SW480 (cell line): ENCODE measurements at places on chromosomes 7 and 10.

DNA sequence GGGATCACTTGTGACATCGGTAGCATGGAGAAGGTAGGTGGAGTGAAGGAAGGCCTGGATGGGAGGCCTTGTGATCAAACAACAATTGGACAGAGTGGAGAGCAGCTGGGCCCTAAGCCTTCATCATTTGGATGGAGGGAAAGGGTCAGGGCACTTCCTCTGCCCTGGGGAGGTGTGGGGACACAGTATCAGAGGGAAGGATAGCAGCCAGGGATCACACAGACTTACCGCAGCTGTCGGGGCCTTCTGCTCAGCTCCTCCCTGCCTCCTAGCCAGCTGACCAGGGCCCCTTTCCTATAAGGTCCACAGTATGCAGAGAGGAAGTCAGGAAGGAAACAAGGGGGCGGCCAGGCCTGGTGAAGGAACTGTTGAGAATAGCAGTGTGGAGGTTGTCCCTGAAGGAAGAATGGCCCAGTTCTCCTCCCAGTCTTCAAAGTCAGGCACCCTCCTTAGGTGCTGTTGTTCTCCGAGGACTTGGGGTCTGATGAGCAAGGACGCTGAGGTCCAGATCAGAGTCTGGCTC lies 62.1 kb downstream of the ABCC2 start:
- no peak for DNase-seq

DNA sequence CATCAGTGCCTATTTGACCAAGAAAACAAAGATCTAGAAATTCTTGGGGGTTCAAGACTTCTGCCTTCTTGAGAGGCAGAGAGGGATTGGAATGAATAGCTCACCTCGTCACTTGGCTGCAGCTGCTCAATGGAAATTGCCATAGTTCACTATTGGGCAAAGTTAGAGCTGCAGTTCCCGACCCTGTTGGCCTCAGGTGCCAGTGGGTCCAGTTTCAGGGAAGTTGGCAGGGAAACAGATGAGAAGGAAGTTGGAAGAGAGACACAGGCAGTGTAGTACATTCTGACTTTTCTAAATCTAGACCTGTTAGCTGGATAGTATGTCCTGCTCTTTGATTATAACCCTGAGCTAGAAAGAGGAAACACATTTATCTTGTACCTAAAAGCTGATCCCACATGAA lies 19.1 kb downstream of the A1CF start:
- DNase-seq = no peak

GRCh38 chr10:26198119-26198518 lies 18.5 kb upstream of the GAD2 start:
- DNase-seq = no peak

GRCh38 chr10:110284262-110284661 lies 20.5 kb downstream of the SMNDC1 start:
- no peak for DNase-seq

GRCh38 chr7:8141070-8141469 lies 120.9 kb downstream of the ICA1 start:
- no peak for DNase-seq

- DNase-seq = no peak
These were observed 85.6 kb upstream of the FGFR2 start for GRCh38 chr10:121683816-121684215.

DNA sequence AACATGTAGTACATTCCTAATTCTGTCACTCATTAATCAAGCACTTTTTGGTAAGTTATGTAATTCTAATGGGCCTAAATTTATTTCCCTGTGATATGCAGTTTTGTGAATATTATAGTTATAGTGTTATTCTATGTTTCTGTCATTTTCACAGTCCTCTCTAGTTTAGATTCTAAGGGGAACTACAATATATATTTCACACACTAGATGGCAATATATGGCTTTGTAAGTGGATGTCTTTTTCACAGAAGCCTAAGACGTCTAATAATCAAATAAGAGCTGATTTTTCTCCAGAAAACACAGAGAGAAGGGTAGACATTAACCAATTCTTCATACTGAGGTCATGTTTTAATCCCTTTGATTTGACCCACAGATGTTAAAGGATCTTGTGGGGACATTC lies 18.0 kb downstream of the RNLS start:
- peak; percentile 30 for DNase-seq

GRCh38 chr10:20863008-20863407 lies 34.1 kb downstream of the NEBL start:
- DNase-seq = no peak

GRCh38 chr10:5142199-5142598 lies 42.8 kb downstream of the AKR1C8 start:
- no peak for DNase-seq

DNA sequence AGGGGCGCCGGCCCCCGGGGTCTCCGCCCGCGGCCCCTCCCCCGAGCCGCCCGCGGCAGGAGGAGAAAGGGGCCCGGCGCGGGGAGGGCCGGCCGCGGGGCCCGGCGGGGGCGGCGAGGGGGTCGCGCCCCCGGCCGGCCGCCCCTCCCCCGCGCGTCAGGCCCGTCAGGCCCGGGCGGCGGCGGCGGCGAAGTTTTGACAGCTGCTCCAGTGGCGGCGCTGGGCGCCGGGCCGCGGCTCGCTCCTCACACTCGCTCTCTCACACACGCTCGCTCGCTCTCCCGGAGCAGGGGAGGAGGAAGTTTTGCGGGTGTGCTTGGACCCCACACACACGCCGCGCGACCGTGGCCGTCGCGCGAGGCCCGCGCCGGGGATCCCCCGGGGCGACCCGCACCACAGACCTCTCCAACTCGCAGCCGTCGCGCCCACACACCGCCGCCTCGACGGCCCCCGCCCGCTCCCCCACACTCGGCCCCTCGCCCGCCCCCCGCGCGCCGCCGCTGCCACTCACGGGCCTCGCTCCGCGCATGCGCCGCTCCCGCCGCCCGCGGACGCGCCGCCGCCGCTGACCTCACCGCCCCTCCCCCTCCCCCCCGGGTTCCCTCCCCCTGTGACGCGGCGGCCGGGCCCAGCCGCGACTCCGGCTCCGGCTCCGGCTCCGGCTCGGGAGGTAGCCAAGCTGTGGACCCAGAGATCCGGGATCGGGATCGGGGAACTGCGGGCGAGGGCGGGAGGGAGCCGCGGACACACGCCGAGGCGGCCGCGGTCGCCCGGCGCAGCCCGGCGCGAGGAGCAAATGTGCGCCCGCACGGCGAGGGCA lies 518 bp upstream of the KMT2C start:
- peak; percentile 84 for DNase-seq

DNA sequence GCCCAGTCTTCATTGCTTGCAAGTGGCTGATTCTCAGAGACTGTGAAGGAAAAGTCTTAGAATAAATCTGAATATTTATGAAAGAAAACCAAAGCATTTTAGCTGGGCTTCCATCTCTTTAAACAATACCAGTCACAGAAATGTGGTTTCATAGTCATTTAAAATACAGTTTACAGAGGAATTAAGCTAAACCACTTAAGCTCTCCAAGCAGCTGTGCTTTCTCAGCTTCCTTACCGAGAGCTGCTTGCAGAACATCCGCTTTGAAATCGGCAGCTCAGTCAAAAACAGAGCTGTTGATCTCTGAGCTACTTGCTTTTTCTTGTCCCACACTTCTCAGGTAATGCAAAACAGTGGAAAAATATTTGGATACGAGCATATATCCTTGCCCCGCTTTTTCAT lies 134.5 kb downstream of the DYNC1I1 start:
- no peak for DNase-seq

DNA sequence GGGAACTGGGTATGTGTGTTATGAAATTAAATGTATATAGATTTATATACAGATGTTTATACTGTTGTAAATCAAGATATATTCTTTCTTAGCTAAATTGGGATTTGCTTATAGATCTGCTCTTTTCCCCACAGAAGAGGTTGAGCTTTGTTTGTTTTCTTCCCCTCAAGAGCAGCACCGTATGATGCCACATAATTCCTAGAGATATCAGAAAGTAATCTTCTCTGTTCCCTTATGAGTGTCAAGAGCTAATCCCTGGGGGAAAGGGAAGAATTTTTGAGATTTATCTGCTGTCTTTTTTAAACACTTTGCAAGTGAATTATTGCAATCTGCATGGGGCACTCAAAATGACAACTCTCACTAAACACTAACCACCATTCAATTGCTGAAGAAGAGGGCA lies 68.7 kb upstream of the SP4 start:
- no peak for DNase-seq

- DNase-seq = no peak
These were observed 250.7 kb upstream of the MYO3A start for GRCh38 chr10:25683344-25683743.

DNA sequence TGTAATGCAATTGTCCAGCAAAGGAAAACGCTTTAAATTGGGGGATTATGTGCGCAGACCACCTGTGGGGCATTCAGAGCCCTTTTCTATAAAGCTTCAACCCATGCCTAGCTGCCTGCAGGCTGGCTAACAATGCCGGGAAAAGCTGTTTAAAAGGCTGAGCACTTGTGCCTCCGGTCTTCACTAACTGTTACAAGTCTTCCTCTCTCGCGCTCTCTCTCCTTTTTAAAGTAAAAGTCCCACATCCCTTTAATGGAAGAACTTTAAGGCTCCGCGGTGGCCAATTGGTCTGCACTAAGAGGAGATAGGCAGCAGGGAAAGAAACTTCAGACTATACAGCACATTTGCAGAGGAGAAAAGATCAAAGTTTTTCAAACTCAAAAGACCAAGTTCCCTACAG lies 4.6 kb downstream of the FZD8 start:
- DNase-seq = no peak

DNA sequence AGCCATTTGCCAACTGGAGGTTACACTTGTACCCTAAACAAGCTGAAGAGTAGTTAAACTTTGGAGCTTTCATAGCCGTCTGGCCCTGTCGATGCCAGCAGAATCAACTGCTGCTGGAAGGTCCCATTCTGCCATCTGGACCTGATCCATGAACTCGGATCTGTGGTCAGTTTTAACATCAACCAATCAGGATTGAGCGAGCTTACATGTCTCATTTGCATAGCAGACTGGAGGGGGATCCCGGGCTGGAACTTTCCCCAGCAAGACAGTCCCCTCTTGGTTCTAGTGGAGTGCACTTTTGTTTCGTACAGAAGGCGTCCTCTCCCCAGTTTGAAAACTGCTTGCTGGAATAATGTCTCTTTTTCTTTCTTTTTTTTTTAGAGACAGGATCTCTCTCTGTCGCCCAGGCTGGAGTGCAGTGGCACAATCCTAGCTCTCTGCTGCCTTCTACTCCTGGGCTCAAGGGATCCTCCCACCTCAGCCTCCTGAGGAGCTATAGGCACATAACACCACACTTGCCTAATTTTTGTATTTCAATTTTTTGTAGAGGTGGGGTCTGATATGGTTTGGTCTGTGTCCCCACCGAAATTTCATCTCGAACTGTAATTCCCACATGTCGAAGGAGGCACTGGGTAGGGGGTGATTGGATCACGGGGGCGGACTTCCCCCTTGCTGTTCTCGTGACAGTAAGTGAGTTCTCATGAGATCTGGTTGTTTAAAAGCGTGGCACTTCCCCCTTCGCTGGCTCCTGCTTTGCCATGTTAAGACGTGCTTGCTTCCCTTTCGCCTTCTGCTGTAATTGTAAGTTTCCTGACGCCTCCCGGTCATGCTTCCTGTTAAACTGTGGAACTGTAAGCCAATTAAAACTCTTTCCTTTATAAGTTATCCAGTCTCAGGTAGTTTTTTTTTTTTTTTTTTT lies 42.8 kb upstream of the SEPHS1 start:
- DNase-seq = no peak

- DNase-seq = no peak
These were observed 60.2 kb downstream of the TFPI2 start for GRCh38 chr7:93830141-93830925.

DNA sequence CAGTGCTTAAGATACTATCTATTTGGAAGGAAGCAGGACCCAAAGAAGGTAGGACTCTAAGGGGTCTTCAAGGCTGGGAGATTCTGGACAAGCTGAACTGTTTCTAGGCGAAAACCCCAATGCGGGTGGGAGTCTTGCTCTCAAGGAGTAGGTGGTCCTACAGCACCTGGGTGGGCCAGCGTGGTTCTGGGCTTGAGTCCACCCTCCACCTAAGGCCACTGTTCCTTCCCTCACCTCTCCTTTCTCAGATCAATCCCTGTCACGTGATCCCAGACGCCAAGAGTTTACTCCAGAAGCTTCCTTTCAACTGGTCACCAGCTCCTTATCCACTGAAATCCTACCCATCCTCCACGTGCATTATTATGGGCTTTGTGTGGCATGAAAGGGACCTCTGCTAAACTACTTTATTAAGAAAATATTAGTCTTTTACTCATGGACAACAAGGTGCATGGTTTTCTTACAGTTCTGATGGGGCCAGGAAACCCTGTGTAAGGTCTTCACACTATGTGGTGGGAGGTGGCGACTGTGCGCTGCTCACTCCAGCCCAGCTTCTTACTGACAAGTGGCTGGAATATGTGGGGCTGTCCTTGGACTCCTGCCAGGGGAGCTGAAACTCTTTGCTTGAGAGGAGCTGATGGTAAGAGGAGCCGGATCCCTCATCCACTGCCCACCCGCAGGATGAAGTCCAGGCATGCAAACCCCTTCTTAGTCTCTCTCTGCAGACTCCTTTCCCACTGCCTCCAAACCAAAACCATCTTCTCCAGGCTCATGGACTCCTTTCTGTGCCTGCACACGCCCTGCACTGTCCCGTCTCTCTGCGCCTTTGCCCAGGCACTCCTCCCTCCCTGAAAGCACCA lies 1.6 kb downstream of the ZNF746 start:
- DNase-seq = no peak

GRCh38 chr7:151591866-151592265 lies 72.2 kb upstream of the RHEB start:
- DNase-seq = no peak

DNA sequence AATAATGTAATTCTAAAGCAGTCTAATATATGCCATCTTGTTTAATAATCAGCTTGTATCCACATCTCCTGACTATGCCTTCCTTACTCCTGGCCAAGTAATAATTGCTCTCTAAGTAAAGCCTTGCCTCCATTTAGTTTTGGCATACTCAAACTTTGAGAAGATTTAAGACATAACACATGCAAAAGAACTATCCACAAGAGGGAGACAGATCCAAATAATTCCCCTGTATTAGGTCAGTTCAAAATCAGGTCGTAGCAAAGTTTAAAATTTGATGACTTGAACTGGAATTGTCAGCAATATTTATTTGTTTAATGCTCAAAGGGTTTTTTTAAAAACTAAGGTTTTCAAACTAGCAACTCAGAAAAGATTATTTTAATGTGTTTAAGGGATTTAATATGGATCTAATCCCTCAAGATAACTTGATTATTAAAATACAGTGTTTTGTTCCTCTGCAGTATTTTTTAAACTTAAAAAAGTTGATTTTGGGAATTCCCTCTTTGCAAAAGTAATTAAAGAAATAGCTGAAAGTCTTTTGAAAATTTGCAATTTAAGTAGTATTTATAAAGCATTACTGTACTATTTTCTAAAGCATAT lies 95.3 kb downstream of the HDAC9 start:
- DNase-seq = peak; percentile 60

GRCh38 chr10:7526017-7526400 lies 115.2 kb upstream of the SFMBT2 start:
- DNase-seq = no peak

DNA sequence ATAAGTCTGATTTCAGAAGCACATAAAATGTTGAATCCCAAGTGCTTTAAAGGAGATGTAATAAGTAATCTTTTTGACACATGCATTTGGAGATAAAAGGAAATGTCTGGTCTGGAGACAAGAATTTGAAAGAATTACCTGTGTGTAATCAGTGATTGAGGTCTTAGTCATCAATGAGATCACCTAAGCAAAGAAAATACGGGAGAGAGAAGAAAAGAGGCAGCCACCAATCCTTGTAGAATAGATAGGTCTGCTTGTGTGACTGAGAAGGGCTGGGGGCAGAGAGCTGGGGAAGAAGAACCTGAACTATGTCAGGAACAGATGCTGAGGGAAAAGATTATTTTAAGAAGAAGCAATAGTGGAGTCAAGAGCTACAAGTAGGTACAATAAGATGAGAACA lies 49.3 kb upstream of the ITPRID1 start:
- no peak for DNase-seq
